Stimulated activated CD4-positive, alpha-beta T cell treated with anti-CD3 and anti-CD28 coated beads, Interleukin-15, amount 100 ng/mL, for 24 hours (primary cell): ENCODE measurements at places on chromosomes 1 and 21.

- no peak for DNase-seq
These were observed 55.8 kb downstream of the MAP3K7CL start for GRCh38 chr21:29186246-29186645.

GRCh38 chr1:229440851-229441537 lies 7.1 kb upstream of the ACTA1 start:
- DNase-seq: no peak

DNA sequence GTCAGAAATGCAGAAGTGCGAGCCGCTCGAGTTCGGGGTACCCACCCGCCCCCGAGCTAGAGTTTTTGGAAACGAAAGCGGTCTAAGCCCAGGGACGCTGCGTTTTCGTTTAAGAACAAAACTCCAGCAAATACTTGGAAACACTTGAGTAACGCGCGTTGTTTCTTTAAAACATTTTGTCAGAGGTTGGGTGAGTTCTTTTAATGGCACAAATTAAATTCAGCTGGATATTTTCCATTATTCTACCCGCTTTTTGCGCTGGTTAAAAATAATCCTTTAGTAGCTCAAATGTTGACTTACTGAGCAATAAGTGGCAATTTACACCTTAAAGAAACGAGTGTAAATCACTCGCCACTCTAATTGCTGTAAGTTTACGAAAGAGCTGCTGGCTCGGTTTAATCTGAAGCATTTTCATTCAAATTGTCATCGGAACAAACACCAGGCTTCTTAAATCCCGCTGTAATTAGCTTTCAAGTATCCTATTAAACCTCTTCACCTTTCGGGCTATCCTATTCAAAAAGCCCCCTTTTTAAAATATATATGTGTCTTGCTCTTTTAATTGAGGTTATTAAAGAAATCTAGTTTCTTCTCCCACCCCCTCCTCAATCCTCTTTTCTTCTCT lies 1.5 kb downstream of the LHX8 start:
- DNase-seq: no peak

DNA sequence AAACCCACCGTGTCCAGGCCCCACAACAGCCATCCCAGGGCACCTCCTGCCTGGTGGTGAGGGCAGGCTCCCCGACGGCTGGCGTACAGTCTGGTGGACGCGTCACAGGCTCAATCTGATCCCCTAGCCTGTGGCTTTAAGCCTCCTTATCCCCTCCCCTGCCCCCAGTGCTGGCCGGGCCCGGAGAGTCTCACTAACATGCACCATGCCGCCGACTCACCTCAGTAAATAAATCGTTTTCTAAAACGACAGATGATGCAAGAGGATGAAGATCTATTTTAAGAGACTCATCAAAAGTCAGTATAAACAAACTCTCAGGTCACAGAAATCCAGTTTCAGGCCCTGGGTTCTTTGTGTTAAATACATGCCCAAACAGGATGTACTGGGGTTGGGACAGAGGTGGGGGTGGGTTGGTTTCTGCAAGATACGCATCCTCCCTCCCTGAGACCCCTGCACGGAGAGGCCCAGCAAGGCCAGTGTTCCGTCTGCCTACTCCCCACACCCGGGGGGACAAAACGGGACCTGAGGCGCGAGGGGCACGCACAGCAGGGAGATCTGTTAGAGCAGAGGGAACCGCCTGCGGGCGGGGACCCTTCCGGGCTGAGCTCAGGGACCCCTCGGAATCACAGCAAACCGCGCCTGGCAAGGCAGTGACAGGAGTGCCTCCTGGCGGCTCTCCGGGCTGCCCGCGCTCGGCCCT lies 3.1 kb downstream of the PANK4 start:
- DNase-seq: no peak

GRCh38 chr1:32178380-32179192 lies 889 bp upstream of the TXLNA start:
- DNase-seq: no peak

DNA sequence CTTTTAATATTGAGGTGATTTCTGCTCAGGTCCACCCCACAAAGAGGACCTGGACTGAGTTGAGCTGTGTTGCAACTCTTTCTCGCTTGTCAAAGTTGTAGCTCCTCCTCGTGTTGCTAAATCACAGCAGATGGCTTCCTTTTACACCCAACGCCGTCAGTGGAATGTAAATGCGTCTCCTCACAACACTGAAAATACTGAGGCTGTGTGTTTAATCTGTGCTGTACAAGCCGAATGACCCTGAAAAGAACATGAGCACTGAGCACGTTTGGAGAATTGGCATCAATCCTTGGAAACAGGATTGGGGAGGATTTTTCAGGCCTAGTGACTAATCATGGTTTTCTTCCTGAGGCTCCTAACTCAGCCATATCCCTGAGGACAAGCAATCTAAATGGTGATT lies 196.0 kb downstream of the CRB1 start:
- DNase-seq: no peak

- no peak for DNase-seq
These were observed 658.6 kb upstream of the CAMK1G start for GRCh38 chr1:208924928-208925327.

GRCh38 chr1:41640141-41640751 lies 155.8 kb upstream of the EDN2 start:
- DNase-seq: no peak

GRCh38 chr21:37071561-37072273 lies 1.2 kb downstream of the PIGP start:
- DNase-seq: peak; percentile 13

- no peak for DNase-seq
These were observed 51.6 kb upstream of the ADARB1 start for GRCh38 chr21:45022736-45023135.

DNA sequence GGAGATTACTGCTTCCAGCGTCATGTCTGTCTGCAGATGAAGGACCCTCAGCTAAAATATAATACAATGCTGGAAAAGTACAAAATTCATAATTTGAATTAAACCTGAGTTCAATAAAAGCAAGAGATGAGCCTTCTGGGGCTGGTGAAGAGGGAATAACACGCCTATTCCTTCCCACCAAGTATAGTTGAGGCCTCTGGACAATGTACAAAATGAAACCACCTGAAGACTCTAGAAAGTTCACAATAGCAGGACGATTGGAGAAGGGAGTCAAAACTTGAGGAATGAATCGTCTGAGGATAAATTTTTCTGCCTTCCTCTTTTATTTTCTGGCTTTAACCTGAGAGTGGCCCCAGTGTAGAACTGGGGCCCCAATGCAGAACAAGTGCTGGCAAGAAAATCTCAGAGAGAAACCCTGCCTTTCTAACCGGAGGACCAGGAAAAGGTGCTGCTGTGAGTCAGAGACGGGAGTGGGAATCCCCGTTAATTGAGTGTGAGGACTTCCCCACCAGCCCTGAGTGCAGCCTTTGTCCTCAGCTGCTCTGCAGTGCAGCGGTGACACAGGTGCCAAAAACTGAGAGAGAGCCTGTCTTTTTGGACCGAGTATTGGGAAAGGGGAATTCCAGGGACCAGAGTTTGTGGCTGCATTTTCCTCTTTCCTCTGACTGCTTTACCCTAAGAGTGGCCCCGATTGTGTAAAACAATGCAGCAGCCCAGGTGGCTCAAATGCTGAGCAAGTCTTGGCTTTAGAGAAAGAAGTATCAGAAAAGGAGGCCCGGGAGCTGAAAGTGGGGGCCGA lies 264.9 kb downstream of the DYRK1A start:
- no peak for DNase-seq

DNA sequence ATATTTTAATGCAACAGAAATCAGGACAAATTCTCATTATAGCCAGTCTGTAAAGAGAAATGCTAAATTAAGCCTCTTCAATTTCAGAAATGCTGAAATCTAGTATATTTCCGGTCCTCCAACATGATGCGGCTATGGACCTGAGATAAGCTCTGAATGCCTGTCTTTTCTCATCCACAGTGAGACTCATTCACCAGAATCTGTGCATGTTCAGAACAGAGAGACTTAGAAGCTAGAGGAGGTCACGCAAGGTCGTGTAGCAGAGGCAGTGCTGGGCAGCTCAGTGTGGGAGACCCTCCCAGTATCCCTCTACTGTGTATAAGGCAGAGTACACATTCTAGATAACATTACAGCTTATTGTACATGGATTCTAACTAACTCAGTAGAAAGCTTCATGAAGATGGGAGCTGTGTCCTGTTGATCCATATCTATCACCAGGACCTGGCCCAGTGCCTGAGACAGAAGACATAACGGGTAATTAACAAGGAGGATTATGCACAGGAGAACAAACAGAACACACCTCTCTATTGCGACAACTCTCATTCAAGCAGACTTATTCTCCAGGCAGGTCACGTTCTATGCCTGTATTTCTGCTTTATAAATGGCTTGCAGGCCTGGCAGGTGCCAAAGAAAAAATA lies 97.0 kb upstream of the COA6 start:
- no peak for DNase-seq

DNA sequence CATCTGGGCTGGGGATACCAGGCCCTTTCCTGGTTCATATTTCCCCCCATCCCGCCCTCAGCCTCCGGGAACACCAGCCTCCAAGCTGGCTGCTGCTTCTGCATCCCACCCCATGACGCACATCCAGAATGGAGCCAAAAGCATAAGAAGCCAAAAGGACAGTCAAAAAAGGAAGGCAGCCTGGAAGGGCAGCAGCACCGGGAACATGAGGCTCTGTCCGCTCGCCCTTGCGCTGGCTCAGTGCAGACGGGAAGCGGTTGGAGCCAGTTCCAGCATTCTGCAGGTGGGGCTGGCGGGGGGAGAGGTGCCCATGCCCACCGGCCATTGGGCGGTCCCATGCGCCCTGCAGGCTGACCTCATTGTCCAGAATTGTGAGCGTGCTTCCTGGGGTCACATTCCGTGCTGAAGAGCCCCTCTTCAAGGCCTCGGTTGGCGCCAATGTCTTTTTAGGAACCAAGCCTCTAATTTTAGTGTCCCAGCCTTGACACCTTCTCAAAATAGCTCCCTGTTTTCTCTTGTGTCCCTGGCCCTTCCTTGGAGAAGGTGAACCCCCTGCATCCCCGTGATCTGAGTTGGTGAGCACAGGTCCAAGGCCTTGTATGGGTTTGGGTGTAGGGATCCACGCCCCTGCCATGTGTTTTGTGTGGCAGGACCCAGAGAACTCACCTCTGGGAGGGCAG lies 28.4 kb upstream of the NPPB start:
- DNase-seq: no peak

- DNase-seq: no peak
These were observed 34.2 kb upstream of the LRRC8C start for GRCh38 chr1:89598450-89599331.

DNA sequence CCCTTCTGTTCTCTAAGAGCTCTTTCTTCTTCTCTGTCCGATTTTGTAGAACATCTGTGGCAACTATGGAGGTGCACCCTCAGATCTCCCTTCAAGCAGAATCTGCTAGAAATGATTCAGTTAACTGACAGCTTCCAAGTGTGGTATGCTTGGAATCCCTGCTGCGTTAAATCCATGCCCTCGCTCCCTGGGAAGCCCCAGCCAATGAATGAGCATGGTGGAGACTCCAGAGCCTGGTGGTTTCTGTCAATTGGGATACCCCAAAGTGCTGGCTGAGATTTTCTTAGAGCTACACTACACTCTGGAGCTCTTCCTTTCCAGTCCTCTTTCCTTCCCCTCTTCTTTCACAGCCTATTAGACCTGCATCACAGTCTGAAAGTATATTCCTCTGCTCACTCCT lies 116.3 kb upstream of the C1orf21 start:
- DNase-seq: no peak

DNA sequence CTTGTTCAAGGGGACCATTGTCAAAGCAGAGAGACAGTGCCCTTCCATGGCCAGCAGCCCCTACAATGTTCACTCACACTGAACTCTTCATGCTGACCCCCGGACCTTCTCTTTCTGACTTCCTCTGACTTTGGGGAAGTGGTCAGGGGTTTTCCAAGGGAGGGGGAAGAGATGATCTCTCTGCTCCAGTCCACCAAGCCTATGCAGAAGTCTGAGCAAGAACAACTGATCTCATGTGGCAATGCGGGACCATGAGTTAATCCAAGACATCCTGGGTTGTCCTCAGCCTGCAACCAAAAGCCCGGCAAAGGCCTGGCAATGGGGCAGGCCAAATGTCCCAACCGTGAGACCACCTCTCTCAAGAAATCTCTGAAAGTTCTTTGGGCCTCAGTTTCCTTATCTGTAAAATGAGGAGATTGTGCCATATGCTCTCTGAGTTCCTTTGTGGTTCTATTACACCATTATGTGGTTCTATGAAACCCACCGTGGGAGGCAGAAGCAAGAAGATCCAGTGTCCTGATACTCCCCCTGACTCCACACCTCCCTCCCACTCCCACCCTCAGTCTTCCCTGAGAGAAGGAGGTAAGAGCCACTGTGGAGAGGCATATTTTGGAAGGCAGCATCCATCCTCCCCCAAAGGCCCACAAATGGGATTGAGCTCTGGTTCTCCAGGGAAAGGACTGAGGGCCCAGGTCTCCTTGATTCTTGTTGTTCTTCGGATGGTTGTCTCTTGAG lies 11.8 kb upstream of the ARHGEF2 start:
- DNase-seq: no peak

DNA sequence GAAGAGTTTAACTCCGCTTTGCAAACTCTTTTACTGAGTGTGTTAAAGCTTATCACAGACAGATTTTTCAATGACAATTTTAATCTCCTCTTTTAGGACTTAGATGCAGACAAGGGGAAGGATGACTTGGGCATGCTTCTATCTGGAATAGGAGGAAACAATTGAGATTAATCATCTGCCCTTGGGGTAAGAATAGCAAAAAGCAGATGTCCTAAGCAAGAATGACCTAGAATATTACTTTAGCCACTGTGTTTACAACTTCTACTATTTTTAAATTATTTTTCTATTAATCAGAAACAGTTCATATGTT lies 569.0 kb upstream of the ADGRL2 start:
- no peak for DNase-seq

- DNase-seq: no peak
These were observed 1.1 kb downstream of the ITLN1 start for GRCh38 chr1:160883581-160884513.

- no peak for DNase-seq
These were observed 78.2 kb upstream of the IFFO2 start for GRCh38 chr1:19034721-19035120.

DNA sequence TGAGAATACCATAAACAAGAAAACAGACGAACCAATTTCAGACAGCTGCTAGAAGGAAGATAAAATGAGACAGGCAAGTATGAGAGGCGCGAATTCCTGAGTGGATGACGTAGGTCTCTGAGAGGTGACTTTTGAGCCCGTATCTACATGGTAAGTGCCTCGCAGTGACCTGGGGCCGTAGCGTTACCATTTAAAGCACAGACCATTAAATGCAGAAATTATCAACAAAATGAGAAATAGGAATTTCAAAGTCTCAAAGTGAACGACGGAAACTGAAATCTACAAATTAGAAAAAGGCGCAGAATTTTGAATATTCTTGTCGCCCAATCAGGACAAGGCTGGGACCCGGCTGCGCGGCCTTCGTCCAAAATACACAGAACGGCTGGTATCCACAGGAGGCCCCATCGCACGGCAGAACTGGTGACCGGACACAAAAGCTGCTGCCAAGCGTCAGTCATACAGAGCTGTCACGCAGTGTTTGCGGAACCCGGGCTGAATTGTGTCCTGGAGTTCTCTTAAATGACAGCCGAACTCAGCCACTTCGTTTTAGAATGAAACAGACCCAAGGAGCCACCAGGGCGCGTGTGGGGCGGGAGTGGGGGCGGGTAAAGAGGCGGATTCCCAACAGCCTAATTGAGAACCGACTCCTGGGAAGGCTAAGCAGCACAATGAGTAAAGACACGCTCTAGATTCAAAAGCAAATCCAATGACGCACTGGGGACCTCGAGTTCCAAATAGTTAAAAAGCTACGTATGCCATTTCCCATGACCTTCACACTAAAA lies 13.8 kb upstream of the BOLA1 start:
- DNase-seq: peak; percentile 85
